ENCODE measurements at places on chromosomes 11 and 22. TPM values are rescaled to one million over a fixed set of nuclear protein-coding genes. Genes with fewer than 3 reads are reported as not detected.

The RAB39A gene
- not detected for total RNA-seq

The INS gene
- not detected for total RNA-seq

The SYTL2 gene
- total RNA-seq, result 19.9 TPM

The KDM4E gene
- total RNA-seq, result not detected

The PLAAT2 gene
- not detected for total RNA-seq

The SLC7A4 gene
- total RNA-seq, result under 0.01 TPM

The TST gene
- total RNA-seq, result 63.3 TPM

The BRMS1 gene
- 43.1 TPM for total RNA-seq

The UFD1 gene
- total RNA-seq, result 56.8 TPM

The UBASH3B gene
- 21.4 TPM for total RNA-seq

The ELFN2 gene
- total RNA-seq, result 0.29 TPM

The DDI1 gene
- total RNA-seq, result not detected

The DNAJB7 gene
- total RNA-seq, result not detected

The OR5A1 gene
- total RNA-seq, result not detected

The C11orf87 gene
- 4.3 TPM for total RNA-seq

The CNTN5 gene
- total RNA-seq, result not detected

The MDK gene
- total RNA-seq, result 27.7 TPM

The CATSPERZ gene
- total RNA-seq, result 0.29 TPM

The MEI1 gene
- total RNA-seq, result 0.36 TPM

The SLCO2B1 gene
- under 0.01 TPM for total RNA-seq

The RHOG gene
- 13.3 TPM for total RNA-seq

The TRIM49C gene
- not detected for total RNA-seq
